ENCODE measurements at places on chromosomes 2 and 18. TPM values are rescaled to one million over a fixed set of nuclear protein-coding genes. Genes with fewer than 3 reads are reported as not detected.

FBXO48 gene
- polyA plus RNA-seq, result 2.9 TPM

HAAO gene
- 28.3 TPM for polyA plus RNA-seq

PROC gene
- 4.9 TPM for polyA plus RNA-seq

GALNT3 gene
- polyA plus RNA-seq, result 22.4 TPM

PRR30 gene
- polyA plus RNA-seq, result not detected

PMAIP1 gene
- 1.4 TPM for polyA plus RNA-seq

DPP4 gene
- polyA plus RNA-seq, result 29.5 TPM

KCNIP3 gene
- polyA plus RNA-seq, result 10.0 TPM

DCTN1 gene
- 167 TPM for polyA plus RNA-seq

LINC00305 gene
- polyA plus RNA-seq, result 0.46 TPM

ADD2 gene
- 7.0 TPM for polyA plus RNA-seq

KCNE4 gene
- 5.2 TPM for polyA plus RNA-seq

DAW1 gene
- polyA plus RNA-seq, result 3.3 TPM

ACMSD gene
- polyA plus RNA-seq, result 1.6 TPM

All from right lung (tissue), 10 donors.